ENCODE measurements at places on chromosomes 4 and X.
A peak's percentile ranks its signal among the peaks of the same experiment; 100 is the strongest.

DNA sequence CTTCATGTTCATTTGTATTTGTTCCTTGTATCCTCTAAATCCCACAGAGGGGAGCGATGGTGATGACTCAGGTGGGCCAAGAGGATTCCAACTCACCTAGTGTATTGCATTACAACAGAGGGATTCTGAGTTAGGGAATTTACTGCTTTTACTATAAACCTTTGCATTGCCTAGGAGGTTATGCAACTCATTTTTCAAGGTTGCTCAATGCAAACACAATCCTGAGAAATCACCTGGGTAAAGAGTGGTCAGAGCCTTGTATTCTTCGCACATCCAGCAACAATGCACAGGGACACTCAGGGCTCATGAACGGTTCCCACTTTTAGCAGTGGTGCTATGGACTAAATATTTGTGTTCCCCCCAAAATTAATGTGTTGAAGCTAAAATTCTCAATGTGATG lies 28.6 kb upstream of the LSM6 start:
- DNase-seq, result no peak

DNA sequence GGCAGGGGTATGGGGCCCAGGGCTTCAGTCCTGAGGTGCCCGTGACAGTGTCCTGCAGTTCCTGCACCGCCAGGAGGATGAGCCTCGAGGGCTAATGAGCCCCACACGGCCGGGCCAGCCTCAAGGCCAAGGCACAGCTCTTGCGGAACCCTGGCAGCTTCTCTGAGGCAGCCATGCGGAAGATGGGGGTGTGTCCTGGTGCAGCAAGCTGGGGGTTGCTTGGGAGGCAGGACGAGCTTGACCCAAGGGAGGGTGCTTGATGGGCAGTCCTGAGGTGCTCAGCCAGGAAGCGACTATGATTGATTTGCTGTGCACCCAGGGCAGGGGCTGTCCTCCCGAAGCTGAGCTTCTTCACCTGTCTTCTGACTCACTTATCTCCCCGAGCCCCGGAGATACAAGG lies 9.1 kb upstream of the FGFR3 start:
- no peak for DNase-seq

DNA sequence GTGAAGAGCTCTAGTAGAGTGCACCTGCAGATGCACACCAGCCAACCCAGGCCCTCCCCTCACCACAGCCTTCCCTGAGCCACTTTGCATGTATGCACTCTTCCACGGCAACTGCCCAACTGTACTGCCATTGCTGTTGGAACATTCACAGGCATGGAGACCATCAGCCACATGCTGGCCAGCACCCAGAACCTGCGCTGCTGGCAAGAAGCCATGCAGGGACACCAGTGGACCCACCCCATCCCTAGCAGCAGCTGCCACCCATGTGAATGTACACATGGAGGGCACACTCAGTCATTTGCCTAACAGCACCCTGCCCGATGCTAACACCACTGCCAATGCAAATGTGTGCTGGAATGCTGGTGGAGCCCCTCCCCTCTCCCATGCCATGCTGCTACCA lies 35.6 kb downstream of the FAM47B start:
- no peak for DNase-seq

DNA sequence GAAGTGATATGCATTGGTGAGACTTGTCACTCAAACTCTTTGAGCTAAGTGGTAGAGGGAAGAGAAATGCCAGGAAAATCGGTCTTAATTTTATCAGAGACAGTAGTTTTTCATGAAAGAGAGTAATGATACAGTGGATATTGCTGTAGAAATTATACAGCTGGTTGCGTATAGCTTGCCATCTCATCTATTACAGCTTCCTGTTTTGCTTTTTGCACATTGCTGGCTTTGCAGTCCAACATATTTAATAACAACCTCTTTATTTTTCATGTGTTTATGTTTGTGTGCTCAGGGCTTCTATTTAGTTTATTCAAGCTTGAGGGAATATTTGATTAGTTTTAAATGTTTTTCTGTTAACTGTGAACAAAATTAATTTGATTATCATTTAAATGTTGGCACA lies 11.5 kb downstream of the SMAD1 start:
- no peak for DNase-seq

GRCh38 chr4:92305878-92306520 lies 2.2 kb downstream of the GRID2 start:
- no peak for DNase-seq

DNA sequence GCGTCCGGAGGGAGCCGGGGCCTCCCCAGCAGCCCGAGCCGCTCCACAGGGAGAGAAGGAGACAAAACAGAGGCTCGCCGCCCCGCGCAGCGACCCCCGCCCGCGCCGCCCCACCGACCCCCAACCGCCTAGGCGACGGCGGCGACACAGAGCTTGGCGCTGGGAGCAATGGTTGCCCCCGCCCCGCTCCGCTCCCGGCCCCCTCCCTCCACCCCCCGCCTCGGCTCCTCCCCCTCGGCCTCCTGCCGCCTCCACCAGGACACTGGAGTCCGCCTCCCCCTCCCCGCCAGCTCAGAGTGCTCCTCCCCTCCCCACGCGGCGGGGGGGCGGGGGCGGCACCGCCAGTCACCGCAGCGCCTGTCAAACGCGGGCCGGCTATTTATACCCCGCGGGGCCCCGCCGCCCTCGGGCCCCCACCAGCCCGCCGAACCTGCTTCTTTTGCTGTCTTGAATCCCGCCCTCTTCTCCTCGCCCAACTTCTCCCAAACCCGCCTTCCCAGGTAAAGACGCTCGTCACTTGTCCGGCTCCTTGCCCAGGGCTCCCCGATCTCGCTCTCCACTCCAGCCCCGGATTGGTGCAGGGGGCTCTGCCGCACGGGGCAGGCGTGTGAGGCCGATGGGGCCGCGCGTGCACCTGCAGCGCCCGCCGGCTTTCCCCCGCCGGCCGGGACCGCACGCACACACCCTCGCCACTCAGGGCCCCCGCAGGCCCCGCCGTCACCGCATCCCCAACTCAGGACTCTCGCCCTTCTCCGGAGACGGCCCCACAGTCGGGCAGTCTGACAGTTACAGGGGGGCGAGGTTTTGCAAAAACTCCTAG lies at the start of gene ELF2:
Gene ELF2 (minus strand): TSS at position 170 of the 820 bp plus-strand sequence. CDS start 39,517 bp downstream, outside the sequence.
- DNase-seq, result peak; percentile 93

Measured in NCI-H1417 (cell line).